Stimulated activated CD8-positive, alpha-beta memory T cell treated with anti-CD3 and anti-CD28 coated beads, Interleukin-7, amount 100 ng/mL, for 4 hours (primary cell): ENCODE measurements at places on chromosomes 2 and 18.

DNA sequence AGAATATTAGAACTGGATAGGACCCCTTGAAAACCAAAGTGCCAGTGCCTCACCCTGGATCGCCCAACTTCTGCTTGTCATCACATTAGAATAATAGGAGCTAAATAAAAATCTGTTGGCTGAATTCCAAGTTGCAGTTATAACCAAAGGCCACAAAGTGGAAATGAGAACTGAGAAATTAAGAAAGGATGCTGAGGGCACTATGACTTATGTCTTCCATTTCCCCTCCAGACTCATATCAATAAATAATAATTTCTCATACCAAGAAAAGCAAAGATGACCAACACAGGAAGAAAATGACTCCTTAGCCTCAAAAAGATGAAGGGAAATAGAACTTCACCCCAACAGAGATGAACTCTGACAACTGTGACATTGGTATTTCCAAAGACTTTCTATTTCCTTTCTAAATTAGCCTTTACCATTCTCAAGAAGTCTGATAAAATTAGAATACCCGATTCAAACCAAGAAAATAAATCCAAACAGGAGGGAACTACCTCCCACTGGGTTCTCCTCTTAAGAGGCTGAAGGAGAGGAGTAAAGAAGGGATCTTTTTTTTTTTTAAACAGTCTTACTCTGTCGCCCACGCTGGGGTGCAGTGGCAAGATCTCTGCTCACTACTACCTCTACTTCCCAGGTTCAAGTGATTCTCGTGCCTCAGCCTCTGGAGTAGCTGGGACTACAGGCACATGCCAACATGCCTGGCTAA is 46.5 kb upstream of the EPG5 start:
- DNase-seq, result no peak

DNA sequence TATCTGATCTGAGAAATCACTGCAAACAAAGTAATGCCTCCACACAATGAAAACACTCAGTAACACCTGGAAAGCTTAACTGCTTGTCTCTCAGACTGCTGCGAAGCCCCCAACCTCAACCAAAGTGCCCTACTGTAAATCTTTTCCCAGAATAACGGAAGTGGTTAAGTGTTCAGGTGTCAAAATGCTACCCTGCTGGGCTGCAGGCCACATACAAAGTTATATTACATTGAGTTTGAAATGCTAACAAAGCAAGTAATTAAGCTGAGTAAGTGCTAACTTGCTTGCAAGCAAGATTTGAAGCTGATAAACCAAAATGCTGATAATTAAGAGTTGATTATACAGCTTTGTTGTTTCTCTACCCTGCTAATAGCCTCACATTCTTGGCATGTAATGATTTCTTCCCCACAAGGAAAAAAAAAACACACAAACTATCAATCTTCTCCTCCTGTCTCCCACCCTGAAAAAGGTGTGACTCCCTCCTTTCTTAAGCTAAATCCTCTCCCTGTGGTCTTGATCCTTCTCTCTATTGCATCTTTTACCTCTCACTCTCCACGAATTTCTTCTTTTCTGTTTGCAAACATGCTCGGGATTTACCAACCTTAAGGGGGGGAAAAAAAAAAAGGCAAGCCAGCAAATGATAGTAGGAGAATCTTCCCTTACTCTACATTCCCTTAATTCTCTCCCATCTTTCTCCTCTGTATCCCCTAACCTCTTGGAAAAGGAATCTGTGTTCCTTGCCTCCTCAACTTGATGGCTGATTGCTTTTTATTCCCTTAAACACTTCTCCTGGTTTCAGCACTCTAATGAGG is 266.8 kb upstream of the SIX3 start:
- no peak for DNase-seq

GRCh38 chr2:28004086-28004485 is 113.6 kb downstream of the BABAM2 start:
- peak; percentile 8 for DNase-seq

GRCh38 chr2:168541858-168542257 is 85.8 kb downstream of the CERS6 start:
- DNase-seq, result no peak

GRCh38 chr2:10989782-10990181 is 78.0 kb downstream of the KCNF1 start:
- DNase-seq, result no peak

DNA sequence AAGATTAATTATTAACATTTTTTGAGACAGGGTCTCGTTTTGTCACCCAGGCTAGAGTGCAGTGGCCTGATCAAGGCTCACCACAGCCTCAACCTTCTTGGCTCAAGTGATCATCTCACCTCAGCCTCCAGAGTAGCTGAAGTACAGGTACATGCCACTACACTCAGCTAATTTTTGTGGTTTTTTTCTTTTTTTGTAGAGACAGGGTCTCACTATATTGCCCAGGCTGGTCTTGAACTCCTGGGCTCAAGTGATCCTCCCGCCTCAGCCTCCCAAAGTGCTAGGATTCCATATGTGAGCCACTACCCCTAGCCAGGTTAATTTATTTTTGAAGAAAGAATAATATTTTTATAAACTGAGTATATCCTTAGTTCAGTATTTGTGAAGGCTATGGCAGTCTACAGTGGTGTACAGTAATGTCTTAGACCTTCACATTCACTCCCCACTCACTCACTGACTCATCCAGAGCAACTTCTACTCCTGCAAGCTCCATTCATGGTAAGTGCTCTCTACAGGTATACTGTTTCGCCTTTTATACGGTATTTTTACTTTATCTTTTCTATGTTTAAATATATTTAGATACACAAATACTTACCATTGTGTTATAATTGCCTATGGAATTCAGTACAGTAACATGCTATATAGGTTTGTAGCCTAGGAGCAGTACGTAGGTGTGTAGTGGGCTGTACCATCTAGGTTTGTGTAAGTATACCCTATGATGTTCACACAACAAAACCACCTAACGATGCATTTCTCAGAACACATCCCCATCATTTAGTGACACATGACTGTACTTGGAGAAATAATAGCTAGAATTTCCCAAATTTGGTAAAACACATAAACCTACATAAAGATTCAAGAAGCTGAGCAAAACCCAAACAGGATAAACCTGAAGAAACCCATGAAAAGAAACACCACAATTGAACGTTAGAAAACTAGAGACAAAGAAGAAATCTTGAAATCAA is 38.6 kb downstream of the MGAT4A start:
- no peak for DNase-seq

DNA sequence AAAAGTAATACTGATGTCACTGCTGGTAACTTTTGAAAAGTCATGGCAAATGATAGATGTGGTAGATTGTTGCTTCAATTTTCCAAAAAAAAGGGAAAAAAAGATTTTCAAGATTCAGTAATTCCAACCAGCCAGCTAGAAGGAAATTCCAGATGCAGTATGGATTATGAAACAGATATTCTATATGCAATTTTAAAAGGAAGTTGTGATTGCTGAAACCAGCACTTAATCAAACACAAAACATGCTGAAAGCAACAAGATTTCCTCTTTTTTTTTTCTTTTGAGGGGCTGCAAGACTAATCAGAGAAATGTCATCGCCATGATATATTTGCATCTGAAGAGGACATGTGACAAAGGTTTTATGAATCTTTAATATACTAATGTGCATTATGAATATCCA is 5.1 kb upstream of the HNMT start:
- DNase-seq, result no peak

GRCh38 chr2:220682616-220683015 is 889.5 kb downstream of the EPHA4 start:
- DNase-seq, result no peak

DNA sequence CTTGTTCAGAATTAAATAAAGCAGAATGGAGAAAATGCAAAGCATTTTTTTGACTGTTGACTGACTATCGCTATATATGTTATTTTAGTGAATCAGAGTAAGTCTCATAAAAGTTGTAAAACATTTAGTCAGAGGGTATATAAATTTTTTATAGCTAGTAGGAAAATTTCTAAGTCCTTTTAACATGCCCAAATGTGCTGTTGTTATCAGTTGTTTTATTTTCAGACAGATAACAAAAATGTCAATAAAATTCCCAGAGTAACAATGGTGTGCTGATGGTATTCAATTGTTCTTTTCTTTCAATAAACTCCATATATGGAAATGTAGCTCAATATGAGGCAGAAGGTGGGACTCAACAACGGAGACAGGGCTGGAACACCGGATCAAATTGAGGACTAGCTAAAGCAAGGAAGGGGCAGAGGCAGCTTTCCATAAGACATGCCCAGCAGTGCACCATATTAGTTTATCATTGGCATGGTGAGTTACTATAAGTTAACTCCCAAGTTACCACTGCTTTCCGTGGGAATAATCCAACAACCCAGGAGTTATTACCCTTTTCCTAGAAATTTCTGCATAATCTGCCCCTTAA is 26.6 kb downstream of the GULP1 start:
- no peak for DNase-seq

DNA sequence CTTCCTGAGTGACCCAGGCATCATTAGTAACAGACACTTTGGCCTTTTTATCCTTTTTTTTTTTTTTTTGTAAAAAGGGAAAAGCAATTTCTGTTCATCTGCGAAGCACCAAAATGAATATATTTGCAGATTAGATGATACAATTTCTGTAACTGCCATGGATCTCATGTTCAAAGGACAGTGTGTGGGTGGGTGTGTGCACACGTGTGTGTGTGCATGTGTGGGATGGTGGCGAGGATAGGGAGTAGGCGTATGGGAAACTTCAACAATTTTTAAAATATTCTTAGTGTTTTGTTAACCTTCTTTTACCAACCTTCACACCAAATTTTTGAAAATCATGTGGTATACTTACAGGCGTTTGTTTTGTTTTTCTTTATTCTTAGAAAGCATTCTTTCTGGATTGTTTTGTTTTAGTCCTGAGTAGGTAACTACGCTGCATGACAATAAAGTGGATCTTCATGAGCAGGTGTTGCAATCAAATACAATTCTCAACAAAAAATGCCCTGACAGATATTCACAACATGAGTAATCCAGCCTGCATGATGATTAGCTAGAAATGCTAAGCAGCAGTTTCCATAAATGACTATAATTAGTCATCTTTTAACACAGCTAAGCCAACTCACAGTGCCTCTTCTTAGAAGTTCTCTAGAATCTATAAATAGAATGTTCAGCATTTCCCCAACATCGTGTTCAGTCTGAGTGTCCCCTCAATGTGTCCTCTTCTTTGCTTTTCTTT is 53.5 kb upstream of the RMDN2 start:
- DNase-seq, result no peak

DNA sequence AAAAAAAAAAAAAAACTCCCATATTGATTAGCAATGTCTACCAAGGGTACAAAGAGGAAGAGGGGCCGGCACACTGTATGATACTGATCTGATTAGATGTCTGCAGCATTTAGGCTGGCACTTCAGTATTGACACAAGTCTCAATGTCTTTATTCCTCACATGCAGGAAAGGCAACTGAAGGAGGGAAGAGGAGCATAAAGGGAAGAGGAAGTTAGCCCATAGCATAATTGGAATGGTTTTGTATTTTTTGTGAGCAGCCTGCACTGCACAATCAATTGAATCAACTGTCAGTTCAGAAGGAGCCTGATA is 79.0 kb downstream of the DNER start:
- DNase-seq, result no peak

- no peak for DNase-seq
These were observed 692 bp upstream of the WNT6 start for GRCh38 chr2:218858671-218859555.

DNA sequence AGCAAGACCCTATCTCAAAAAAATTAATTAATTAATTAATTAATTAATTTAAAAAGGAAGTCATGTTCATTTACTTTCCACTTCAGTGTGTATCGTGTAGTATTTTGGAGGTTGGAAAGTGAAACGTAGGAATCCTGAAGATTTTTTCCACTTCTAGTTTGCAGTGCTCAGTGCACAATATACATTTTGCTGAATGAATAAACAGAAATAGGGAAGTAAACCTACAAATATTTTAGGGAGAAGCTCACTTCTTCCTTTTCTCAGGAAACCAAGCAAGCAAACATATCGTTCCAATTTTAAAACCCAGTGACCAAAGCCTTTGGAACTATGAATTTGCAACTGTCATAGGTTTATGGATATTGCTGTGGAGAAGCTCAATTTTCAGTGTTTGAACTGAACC is 27.8 kb downstream of the SLC14A1 start:
- no peak for DNase-seq

DNA sequence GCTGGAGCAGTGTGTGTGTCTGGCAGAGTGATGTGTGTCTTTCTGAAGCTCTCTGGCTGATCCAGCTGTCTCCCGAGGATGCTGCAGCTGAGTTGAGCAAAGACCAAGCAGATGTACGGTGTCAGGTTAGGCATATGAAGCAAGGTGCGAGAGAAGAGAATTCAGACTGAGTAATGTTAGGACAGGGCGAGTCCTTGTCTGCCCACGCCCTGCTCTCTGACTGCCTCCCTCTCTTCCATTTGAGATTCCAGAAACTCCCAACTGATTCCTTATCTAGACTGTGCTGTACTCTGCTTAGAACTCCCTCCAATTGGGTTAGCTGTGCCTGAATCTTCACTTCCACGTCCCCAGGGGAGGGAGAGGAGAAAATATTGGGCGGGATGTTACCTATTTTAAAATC is 25.7 kb upstream of the LPIN1 start:
- no peak for DNase-seq

GRCh38 chr2:19462256-19462645 is 103.8 kb upstream of the OSR1 start:
- DNase-seq, result no peak

GRCh38 chr2:226835420-226835795 is 446 bp upstream of the RHBDD1 start:
- no peak for DNase-seq

- DNase-seq, result no peak
These were observed 19.0 kb downstream of the SETBP1 start for GRCh38 chr18:44699572-44700261.

DNA sequence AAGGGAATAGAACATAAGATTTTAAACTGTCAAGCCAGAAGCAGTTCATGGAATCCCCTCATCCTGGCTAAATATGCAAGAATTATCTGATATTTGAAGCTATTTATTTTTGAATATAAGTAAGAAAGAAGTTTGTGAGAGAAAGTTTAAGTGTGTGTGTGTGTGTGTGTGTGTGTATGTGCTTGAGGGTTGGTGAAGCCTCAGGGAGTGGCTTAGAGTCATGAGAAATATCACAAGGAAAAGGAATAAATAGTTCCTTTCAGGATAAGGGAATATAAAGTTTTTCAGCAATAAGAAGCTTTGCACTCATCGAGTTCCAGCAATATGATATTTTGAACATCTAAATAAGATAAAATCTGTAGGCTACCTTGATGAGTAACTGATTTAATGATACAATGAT is 359.6 kb downstream of the MEIS1 start:
- no peak for DNase-seq

- DNase-seq, result no peak
These were observed 156.5 kb downstream of the SP3 start for GRCh38 chr2:173808718-173809117.

DNA sequence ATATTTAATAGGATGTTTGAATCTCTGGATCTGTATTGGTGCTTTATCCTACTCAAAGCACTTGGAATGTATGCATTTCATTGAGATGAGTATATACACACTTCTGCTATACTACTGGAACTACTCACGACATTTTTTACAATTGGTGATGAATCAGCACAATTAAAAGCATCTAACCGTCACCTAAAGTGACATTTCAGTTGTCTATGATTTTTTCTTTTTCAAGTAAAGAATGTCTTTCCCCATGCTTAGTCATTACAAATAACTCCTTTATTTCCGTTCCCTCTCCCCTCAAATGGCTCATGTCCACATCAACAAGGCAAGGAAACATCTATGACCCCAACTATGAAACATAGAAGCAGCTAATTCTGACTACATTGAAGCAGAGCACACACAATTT is 77.3 kb downstream of the CLIP4 start:
- DNase-seq, result no peak

GRCh38 chr2:174171686-174172445 is 76.5 kb downstream of the OLA1 start:
- no peak for DNase-seq
